Coronary artery (tissue), 2 donors: ENCODE measurements at places on chromosomes 7 and 10.

DNA sequence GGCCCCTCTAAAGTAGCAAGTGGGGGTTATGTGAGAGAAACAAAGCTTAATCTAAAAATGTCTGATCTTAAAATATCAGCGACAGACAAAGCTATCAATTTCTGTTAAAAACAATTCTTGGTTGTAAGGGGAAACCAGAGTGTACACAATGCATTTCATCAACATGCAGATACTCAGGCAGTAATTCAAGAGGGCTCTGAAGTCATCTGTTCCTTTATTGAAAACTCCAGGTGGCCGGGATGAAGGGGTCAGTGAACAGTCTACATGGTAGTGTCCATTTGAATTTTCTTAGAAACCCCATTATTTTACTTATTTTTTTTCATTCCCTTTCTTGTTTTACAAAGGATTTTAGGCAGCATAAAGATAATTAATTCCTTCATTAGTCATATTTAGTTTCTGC lies 36.7 kb upstream of the BTBD16 start:
- no peak for DNase-seq

DNA sequence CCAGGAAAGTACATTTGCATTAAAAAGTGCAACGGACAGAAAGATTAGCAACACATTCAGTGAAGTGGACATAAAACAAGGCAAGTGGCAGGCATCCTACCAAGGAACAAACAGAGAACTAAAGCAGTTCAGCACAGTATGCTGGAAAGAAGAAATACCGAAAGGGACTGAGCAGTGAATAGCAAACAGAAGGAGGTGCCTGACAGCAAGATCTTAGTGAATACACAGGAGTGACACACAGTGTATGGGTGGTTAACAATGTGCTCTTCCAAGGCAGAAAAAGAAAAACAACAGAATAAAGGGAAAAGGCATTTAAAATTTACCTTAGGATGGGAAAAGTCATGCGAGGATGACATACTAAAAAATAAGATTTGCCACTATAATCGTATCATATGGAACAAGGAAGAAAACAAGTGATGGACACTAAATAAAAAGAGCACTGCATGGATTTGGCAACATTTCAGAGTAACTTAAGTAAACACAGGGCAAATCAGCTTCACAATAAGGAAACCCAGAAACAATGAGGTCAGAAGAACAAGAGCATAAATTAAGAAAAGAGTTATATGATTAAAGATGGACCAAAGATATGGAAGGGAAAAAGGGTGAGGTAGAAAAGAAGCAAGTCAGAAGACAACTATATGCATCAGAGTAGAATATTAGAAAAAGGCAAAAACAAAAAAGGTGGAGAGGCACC lies 29.5 kb downstream of the MEST start:
- no peak for DNase-seq

DNA sequence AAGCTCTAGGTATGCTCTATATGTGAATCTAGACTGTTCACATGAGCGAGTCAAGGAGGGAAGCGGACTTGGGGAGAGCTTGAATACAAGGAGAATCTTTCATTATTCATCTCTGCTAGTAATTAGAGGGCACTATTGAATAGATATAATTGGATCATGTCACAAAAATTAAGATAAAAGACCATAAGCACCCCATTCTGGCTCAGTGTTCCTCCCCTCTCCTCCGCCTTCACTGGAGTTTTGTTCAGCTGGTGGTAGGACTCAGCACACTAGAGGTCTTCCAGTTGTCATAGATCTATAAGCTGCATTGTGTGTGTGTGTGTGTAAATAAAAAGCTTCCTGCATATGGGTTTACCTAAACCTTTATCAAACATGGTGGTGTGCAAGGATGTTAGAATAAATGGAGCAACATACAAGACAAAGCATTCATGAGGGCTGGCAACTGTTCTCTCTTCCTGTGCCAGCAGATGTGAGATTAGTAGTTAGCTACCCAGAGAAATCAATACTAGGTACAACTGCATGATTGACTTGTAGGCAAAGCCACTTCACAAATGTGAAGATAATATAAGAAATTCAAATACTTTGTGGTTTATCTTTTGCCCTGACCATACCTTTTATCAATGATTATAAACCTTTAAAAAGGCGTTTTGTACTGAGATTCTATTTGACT lies 142.6 kb downstream of the CREB5 start:
- no peak for DNase-seq

GRCh38 chr10:70925377-70926225 lies 37.2 kb upstream of the PCBD1 start:
- DNase-seq: no peak

DNA sequence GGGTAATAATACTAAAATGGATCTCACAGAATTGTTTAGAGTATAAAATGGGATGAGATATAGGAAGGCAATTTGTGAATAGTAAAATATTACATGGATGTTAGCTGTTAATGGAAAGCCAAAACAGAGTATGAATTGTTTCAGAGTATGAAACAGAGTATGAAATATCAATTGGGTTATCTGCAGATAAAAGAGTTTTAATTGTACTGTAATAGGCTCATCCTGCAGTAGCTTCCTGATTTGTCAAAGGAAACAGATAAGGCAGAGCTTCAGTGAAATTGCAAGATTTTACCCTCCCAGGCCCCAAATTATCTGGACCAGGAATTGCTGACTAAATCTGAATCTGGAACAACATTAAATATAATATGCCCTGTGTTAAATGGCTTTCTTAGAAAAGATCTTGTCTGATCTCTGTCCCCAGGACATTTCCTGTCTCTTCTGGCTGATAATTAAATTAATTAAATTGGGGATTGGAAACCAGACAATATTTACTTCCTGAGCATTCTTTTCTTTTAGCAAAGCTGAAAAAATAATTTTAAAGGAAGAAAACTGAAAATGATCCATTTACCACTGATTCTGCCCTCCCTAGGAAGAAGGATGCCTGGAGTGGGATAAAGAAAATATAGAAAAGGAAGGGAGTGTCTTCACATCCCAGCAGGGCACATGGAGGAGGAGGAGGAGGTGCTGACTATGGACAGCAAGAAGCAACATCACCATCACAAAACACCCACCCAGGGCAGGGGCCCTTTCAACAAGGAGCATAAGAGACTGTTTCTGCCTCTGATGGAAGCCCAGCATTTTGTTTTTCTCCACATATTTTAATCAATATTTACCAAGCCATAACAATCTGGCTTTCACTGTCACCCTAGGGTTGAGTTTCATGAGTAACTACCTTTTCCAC lies 18.5 kb downstream of the PTN start:
- no peak for DNase-seq

- DNase-seq: peak; percentile 46
These were observed 148.1 kb downstream of the ADARB2 start for GRCh38 chr10:1589257-1589656.

DNA sequence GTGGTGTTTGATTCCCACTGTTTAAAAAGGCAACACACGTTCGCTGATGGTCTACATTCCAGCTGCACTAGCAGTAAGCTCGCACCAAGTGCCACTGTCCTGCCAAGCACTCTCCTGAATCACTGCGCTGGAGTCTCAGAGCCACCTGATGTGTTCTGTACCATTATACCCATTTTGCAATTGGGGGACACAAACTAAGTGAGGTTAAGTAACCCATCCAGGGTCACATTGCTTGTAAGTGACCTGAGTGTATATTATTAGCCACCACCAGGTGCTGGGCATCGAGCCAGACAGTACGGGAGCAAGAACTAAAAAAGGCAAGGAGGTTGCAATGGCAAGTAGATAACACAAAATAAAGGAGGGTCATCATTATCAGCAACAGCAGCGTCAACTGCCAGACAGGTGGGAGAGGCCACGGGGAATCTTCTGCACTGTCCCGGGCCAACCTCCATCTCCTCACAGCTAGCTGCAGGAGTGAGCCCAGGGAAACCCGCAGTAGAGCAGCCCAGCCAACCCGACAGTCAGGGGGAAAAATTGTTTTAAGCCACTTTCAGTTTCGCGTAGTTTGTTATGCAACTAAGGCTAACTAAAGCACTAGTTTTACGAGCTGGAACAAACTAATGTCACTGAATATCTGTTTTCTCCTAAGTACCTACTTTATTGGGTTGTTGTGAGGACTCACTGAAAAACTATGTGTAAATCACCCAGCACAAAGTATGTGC lies 712 bp upstream of the CPVL start:
- no peak for DNase-seq

DNA sequence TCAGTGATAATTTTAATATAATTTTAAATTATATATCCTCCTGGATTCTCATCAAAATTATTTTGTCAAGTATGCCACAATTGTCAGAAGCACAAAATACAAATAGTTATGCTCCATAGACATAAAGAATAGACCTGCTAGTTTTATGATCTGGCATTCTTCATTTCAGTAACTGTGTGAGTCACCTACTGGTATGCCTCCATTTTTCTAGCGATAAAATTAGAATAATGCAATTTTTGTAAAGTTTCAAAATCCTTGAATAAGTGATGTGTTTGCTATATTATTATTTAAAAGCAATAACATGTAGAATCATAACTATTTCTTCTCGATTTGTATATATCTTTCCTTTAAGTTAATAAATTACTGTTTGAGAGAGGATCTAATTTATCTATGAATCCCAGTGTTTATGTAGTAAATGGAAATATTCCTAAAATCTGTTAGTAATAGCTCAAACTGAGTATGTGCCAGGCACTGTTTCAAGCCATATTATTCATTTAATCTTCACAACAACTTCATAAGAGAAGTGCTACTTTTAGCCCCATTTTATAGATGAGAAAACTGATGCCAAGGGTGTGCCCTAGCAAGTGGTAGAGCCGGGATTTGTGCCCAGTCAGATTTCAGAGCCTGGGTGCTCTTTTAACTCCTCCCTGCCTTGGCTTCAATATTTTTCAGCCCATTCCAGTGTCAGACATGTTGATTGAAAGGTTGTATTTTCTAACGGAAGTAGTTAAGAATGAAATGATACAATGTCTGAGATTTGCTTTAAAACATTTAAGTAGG lies 38.4 kb downstream of the NET1 start:
- DNase-seq: no peak

- DNase-seq: no peak
These were observed 186.4 kb downstream of the PDE1C start for GRCh38 chr7:31883761-31884164.

DNA sequence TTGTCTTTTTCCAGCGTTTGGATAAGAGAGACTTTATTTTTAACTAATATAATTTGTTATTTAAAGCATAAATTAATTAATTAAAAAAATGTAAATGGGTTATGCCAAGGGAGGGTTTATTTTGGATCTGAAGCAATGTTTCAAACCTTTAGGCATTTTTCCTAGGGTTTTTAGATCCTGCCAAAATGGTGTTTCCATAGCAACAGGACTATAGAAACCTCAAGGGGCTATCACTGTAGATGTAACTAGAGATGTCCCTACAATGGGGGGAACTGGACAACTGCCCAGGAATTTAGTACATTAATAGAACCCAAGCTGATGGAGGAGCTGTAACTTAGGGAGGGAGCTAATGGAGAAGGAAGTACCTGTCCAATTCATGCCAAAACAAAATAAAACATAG lies 57.3 kb downstream of the SLC39A12 start:
- DNase-seq: no peak

GRCh38 chr10:97121041-97121440 lies 64.7 kb downstream of the SLIT1 start:
- no peak for DNase-seq

DNA sequence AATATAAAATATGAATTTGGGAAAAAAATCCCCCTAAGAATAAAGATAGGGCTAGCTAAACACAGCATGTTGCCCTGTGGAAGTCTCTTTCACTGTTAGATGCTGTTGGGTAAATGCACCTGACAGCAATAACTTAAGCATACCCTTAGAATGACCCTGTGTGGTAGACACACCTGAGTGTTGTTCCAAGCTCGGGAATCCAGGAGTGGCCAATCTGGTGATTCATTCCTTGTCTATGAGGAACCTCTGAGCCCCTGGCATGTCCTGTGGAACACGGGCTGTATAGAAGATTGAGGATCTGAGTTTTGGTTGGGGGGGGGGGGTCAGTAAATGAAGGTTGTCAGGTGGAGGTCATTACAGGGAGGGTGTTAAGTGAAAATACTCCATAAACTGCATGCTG lies 730.0 kb upstream of the IGFBP3 start:
- no peak for DNase-seq

DNA sequence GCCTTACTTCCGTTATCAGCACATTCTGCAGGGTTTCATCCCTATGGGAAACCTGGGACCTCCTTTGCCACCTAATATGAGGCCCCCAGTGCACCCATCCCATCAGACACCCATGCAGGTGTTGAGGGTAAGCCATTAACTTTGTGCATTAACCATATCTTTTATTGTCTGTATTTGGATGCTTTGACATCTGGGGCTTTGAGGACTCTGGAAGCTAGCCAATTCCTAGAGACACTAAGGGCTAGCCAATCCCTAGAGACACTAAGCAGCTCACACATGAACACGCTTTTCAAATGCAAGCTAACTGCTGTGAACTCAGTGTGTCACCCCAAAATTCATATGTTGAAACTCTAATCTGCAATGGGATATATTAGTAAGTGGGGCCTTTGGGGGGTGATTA lies 272.5 kb upstream of the COBL start:
- no peak for DNase-seq

- DNase-seq: no peak
These were observed 364.8 kb upstream of the IGFBP3 start for GRCh38 chr7:46285878-46286277.

DNA sequence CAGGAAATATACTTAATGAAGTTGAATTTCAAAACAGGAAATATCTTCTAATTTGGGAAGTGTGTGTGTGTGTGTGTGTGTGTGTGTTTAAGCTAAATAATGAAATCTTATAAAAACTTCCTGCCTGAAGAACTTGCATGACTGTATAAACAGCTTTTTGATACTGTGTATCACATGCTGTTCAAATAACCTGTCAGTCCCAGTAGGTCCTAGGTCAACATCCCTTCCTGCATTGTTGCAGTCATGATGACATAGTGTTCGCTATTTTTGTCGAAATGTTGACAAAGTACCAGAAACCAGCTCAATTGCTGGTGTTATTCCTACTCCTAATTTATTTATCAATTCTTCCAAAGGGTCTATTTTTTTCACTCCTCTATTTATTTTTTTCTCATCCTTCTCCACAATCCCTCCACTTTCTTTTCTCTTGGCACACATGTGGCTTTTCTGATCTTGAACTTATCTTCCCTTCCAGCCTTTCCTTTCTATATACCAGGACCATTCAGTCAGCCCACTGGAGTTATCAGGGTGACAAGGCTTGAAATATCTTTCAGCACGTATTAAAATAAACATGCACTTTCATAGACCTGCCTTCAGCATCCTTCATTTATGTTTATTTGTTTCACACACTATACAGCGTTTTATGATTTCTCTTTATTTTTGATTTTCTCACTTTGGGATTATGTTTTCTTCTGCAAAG lies 115.8 kb downstream of the PLXDC2 start:
- no peak for DNase-seq

- no peak for DNase-seq
These were observed 66.3 kb upstream of the CYTH3 start for GRCh38 chr7:6338551-6339274.

- DNase-seq: no peak
These were observed 1225.5 kb upstream of the CELF2 start for GRCh38 chr10:9792181-9792580.

GRCh38 chr7:69781412-69781846 lies 183.2 kb downstream of the AUTS2 start:
- DNase-seq: no peak
